KG1 (cell line): ENCODE measurements at places on chromosomes 7 and 10.

DNA sequence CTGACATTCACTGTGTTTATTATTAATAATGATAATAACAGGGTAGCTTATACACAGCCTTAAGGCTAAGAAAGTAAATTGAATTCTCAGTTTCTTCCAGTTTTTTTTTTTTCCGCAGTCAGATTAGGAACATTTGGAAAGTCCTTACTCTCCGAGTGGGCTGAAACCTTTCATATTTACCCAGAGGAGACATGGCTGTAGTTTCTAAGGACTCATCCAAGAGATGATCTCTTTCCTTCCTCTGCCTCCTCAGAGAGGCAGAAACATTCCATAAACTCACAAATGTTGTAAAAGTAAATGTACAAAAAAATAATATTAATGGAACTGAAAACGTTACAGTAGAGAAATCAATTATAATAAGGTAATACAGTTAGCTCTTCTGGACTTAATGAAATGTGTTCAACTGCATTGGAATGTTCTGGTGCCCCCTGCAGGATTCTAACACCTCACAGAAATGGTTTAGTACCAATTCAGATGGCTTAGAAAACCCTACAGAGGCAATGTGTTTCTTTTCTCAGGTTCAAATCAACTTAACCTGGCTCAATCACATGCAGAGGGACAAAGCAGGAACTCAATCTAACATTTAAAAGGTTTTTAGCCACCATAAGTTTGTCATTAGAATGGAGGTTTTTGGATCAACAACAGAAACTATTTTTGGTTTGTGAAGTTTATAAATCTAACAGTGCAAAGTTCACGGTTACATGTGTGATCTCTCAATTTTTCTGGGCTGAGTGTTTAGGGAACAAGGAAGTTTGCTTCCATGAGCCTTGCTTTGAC is 71.7 kb downstream of the ICA1 start:
- DNase-seq = peak; percentile 55

GRCh38 chr10:113960617-113961181 is 83.0 kb upstream of the ADRB1 start:
- no peak for DNase-seq

DNA sequence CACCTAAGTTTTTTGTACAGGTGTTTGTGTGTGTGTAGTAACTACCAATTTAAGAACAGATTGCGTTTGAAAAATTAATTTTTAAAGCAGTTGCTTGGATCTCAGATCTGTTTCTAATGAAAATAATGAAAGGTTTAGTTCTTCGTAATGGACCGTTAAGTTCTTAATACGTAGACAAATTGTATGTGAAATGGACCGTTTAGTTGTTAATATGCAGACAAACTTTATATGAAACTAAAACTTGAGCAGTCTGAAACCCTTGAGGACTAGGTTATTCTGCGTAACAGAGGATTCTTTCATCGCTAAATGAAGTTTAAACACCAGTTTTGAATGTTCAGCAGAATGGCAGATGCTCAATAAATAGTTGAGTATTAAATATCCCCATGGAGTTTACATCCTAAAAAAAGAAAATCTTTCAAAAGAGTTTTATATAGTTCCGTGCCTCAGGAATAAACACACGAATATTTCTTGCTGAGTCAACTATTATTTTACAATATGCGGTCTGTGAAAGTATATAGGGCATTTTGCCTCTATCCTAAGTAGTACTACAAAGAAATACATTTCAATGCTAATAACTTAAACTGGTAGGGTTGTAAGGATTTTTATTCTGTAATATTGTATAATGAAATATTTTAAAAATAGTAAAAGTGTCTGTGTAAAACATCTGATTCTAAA is 1.2 kb downstream of the DBF4 start:
- DNase-seq = no peak

- DNase-seq = no peak
Observed at GRCh38 chr10:106224676-106225075, 939.8 kb downstream of the SORCS1 start.

DNA sequence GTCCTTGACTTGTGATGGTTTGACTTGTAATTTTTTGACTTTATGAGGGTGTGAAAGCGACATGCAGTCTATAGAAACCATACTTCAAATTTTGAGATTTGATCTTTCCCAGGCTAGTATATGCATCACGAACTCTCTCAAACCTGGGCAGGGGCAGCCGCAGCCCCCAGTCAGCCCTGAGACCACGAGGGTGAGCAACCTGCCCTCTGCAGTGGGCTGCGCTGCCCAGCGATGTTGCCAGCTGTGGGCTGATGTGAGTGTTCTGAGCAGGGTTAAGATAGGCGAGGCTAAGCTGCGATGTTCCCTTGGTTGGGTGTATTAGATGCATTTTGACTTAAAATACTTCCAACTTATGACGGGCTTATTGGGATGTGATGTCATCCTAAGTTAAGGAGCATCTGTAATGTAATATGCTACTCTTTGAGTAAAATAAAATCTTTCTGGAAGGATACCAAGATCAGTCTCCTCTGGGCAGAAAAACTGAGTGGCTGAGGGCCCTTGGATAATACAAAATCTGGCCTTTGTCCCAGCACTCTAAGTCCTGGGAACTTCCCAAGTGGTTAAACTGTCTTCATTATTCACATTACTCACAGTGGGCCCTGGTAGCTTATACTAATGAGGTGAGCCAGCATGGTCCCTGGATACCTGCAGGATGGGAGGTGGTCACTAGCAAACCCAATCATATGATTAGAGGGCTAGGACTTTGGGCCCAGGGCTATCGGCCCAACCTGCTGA is 28.4 kb upstream of the CNPY1 start:
- no peak for DNase-seq

- peak; percentile 2 for DNase-seq
Observed at GRCh38 chr10:35916791-35917190, 274.7 kb upstream of the FZD8 start.

GRCh38 chr7:96303686-96304443 is 18.0 kb downstream of the SLC25A13 start:
- no peak for DNase-seq

DNA sequence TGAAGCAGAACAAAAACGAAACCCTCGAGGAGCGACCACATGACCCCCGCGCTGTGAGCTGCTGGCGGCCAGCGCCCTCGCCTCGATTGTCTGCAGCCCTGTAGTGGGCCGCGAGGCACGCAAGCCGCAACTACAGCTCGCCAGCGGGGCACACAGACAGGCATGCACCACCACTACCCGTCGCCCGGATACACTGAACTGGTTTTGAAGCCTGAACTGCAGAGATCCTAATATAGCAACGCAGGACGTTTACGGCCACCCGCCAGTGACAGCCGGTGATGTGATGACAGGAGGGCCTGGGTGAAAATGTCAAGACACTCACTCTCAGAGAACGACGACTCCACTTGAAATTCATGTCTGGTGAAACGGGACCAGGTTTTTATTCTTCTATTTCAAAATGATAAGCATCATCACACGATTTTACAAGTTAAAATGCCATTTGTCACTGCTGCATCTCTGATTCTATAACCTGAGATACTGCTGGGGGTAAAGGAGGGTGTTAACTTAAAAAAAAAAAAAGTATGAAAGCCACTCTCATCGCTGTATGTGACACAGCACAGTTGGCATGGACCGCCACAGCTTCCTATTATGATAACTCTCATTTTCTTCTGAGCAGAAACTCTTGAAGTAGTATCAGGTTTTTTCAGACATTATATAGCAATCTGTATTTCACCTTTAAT is 120.3 kb upstream of the DIP2C start:
- DNase-seq = no peak
